Natural killer cell (primary cell): ENCODE measurements at places on chromosomes 7 and 10. TPM values are rescaled to one million over a fixed set of nuclear protein-coding genes. Genes with fewer than 3 reads are reported as not detected.

Gene HNRNPF
- 125 TPM for total RNA-seq

GRCh38 chr10:63670291-63670898, 149.2 kb downstream of the REEP3 start:
- H3K4me1 ChIP-seq: no peaks in the 10 kb centered on the region
- H3K4me3 ChIP-seq: no peak overlapping the region
- DNase-seq: no peak
- H3K27ac ChIP-seq: no peak overlapping the region

DNA sequence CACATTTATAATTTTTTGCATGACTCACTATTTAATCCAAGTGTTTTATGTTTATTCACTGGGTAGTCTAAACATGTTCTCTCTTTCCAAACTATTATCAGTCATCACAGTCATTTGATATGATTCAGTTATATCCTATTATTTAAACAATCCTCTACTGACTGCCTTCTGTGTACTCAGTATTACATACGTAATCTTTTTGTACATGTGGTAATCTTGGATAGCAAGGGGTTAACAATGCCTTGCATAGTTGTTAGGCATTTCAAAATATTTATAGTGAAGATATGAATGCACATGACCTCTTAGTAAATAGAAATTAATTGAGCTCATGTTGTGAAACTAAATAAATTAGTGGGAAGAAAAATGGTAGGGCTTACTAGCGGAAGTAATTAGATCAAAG, 379.4 kb upstream of the KIAA1217 start:
- H3K4me3 ChIP-seq: no peak overlapping the region
- no peaks in the 10 kb centered on the region for H3K27me3 ChIP-seq
- no peak for DNase-seq
- H3K27ac ChIP-seq: no peak overlapping the region
- H3K36me3 ChIP-seq: no peaks in the 10 kb centered on the region

DNA sequence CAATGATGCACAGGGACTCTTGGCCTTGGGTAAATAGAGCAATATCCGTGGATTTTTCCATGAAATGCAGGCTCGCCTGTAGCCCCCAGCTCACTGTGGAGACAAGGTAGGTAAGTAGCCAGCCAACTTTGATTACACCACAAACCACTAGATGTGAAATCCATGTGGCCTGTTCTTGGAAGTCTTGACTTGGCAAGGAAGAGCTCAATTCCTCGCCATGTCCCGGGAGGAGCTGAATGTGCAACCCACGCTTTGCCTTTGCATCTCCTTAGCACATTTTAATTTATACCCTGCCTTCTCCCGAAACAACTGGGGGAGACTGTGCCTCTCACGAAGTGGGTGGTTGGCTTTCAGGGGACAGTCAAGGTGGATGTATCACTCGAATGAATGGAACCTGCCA, 347.7 kb upstream of the MKI67 start:
- no peak overlapping the region for H3K4me3 ChIP-seq
- H3K27me3 ChIP-seq: no peaks in the 10 kb centered on the region
- no peak for DNase-seq
- no peaks in the 10 kb centered on the region for H3K4me1 ChIP-seq
- H3K36me3 ChIP-seq: no peaks in the 10 kb centered on the region
- no peak overlapping the region for H3K27ac ChIP-seq

- H3K4me1 ChIP-seq: no peaks in the 10 kb centered on the region
- H3K27me3 ChIP-seq: no peaks in the 10 kb centered on the region
- H3K4me3 ChIP-seq: no peak overlapping the region
- no peak overlapping the region for H3K27ac ChIP-seq
- DNase-seq: no peak
These were observed 9.4 kb downstream of the HACD1 start for GRCh38 chr10:17607603-17608332.

Gene TMEM176A
- not detected for total RNA-seq

DNA sequence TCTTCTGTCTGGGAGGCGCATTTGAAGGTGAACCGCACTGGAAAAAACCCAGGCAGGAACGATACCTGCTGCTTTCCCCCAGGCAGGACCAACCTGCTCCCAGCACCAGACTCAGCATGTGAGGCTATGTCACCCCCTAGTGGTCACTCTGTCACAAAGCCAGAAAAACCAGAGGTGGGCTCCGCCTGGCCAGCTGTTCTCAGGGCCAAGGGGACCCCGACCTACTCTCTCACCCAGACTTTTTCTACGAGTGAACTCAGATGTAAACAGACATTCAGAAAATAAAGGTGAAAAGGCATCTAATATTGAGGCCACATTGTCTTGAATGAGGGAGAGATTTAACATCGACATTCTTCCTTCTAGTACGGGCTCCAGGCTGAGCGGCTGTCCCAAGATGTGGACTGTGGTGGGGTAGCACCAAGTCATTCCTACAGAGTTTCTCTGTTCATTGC, 117.3 kb downstream of the PRKAG2 start:
- H3K4me3 ChIP-seq: no peak overlapping the region
- H3K27me3 ChIP-seq: no peaks in the 10 kb centered on the region
- H3K27ac ChIP-seq: no peak overlapping the region
- H3K36me3 ChIP-seq: no peaks in the 10 kb centered on the region

Gene ATRNL1
- not detected for total RNA-seq

DNA sequence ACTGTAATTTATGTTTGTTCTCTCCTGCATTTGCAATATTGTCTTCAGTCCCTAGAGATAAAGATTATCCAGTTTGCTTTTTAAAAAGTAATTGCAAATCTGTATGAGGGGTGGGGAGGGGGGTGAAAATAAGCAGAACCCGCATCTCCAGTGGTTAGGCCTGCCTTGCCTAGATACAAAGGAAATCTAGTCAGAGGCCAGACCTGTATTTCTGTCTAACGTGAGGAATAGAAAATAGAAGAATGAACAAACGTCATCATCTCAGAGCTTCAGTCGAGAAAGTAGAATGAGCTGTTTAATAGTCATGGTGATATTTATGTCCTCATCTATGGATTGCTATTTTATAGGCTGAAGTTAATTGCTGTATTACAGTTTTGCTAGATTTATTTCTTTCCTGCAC, 284.2 kb downstream of the BICC1 start:
- H3K4me1 ChIP-seq: no peaks in the 10 kb centered on the region
- H3K27me3 ChIP-seq: no peaks in the 10 kb centered on the region
- no peak overlapping the region for H3K4me3 ChIP-seq
- H3K36me3 ChIP-seq: no peaks in the 10 kb centered on the region
- DNase-seq: no peak

DNA sequence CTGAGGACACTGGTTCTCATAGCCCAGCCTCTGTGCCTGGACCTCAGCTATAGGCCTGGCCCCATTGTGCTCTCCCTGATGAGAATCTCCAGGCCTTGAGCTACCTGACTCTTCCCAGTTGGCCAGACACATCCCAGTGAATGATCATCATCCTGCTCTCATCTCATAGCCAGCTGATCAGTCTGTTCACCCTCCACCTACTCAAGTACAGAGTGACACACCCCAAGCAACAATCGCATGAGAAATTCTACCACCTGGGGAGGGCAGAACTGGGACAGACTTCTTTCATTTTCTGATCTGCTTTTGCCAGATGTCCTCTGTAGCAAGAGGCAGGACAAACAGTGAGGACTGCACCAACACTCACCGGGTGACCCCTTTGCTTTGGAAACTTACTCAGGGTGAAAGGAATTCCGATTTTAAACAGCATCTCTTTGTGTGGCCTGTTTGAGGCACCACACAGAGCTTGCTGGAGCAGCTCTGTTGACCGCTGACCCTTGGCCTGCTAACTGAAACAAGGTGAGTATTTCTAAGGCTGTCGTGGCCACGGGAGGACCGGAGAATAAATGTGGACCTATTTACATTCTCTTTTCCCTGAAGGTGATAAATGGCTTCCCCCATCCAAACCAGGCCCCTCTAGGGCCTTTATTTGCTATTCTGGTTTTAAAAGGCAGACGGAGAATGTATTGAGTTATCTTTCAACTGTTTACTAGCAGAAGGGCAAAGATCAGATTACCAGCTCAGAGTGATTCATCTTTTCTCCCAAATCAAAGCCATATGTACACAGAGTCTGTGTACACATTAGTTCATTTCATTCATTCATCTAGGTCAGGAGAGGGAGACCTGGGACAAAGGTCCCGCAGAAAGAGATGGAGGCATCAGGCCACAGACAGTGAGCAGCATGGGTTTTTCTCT, 181.4 kb upstream of the TNS3 start:
- no peaks in the 10 kb centered on the region for H3K27me3 ChIP-seq
- no peaks in the 10 kb centered on the region for H3K36me3 ChIP-seq
- no peak overlapping the region for H3K27ac ChIP-seq
- no peak for DNase-seq
- no peaks in the 10 kb centered on the region for H3K4me1 ChIP-seq

- H3K27ac ChIP-seq: no peak overlapping the region
- no peak for DNase-seq
- no peaks in the 10 kb centered on the region for H3K36me3 ChIP-seq
- no peaks in the 10 kb centered on the region for H3K27me3 ChIP-seq
These were observed 35.3 kb downstream of the LRRC72 start for GRCh38 chr7:16561943-16562342.

Gene CACNA2D1
- not detected for total RNA-seq

DNA sequence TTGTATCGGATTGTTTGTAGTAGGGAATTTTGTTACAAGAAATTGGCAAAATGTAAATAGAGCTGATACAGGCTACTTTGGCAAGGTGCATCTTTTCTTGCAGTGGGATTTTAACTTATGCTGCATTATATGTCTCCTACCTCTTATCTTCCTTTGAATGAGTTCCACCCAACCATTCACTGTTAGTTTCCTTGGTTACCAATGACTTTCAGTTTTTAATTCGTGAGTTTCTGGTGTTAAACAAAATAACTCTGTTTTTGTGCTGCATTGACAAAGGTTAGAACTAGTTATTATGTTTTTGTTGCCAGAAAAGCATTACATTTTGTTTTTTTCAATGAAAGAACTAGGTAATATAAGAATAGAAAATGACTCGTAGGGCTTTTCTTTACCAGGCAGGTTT, 327.2 kb downstream of the LHFPL3 start:
- H3K4me1 ChIP-seq: no peaks in the 10 kb centered on the region
- H3K36me3 ChIP-seq: no peaks in the 10 kb centered on the region
- peaks cover 2% of the 10 kb centered on the region for H3K27me3 ChIP-seq
- H3K4me3 ChIP-seq: no peak overlapping the region
- DNase-seq: no peak
- no peak overlapping the region for H3K27ac ChIP-seq

DNA sequence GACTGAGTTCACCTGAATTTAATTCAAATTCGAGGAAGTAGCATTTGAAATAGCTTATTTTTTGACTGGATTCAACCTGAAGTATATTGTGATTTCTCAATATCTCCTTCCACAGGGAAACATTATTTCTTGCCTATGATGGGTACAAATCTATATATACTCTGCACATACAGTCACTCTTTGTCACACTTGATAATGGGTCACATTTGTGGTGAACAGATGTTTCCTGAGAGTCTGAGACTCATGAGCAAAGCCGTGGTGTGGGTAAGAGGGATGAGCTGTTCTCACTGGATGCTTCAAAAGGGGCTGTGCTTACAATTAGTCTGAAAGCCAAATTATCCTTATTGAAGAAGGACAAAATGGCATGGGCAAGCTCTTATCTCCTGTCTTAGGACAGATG, 18.0 kb upstream of the TBXAS1 start:
- H3K36me3 ChIP-seq: no peaks in the 10 kb centered on the region
- H3K27me3 ChIP-seq: no peaks in the 10 kb centered on the region
- no peak overlapping the region for H3K27ac ChIP-seq
- peaks cover 16% of the 10 kb centered on the region for H3K4me1 ChIP-seq
- DNase-seq: no peak

Gene LIPN
- total RNA-seq: 0.83 TPM

DNA sequence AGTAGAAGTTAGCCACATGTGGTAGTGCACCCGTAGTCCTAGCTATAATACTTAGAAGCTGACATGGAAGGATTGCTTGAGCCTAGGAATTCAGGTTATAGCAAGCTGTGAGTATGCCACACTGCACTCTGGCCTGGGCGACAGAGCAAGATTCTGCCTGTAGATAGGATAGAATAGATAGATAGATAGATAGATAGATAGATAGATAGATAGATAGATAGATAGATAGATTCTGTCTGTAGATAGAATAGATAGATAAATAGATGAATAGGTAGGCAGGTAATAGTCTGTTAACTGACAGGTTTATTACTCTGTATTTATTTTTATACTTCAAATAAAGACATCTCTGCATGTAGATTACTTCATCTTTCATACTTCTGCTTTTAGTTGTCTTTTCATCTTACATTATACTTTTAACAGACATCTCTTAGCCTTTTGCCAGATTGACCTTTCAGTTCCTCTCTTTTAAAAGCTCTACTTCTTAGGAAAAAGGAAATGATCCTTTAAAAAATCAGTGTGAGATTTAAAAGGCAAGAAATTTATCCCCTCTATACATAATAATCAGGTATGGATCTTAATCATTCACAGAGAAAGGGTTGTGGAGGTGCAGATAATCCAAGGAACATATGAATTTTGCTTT, 31.8 kb downstream of the CCAR1 start:
- peaks cover 94% of the 10 kb centered on the region for H3K36me3 ChIP-seq
- no peak overlapping the region for H3K27ac ChIP-seq
- H3K4me1 ChIP-seq: no peaks in the 10 kb centered on the region
- H3K4me3 ChIP-seq: no peak overlapping the region
- no peak for DNase-seq
- no peaks in the 10 kb centered on the region for H3K27me3 ChIP-seq

GRCh38 chr7:21868576-21868850, 77.2 kb downstream of the CDCA7L start:
- H3K27me3 ChIP-seq: no peaks in the 10 kb centered on the region
- no peak overlapping the region for H3K27ac ChIP-seq
- no peaks in the 10 kb centered on the region for H3K36me3 ChIP-seq
- H3K4me1 ChIP-seq: no peaks in the 10 kb centered on the region
- no peak overlapping the region for H3K4me3 ChIP-seq
- no peak for DNase-seq

Gene BEND7
- not detected for total RNA-seq

DNA sequence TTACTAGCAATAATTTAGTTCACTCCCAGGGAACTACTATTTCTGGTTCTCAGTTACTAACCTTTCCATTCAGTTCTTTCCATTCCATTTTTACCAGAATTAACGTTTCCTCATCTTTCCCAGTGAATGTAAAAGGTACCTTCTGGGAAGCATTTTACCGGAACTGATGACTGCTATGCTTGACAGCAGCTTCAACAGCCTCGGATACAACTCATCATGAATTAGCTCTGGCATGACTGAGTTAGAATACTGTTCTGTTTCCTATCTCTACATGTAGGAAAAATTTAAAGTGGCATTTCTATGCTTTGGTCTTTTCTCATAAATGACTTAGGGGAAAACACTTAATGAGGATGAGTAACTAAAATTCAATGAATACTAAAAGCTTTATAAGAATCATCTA, 18.6 kb downstream of the TAS2R41 start:
- no peak overlapping the region for H3K4me3 ChIP-seq
- H3K27me3 ChIP-seq: no peaks in the 10 kb centered on the region
- no peak overlapping the region for H3K27ac ChIP-seq
- no peak for DNase-seq

Gene CYP3A5
- total RNA-seq: 0.14 TPM

- H3K27me3 ChIP-seq: no peaks in the 10 kb centered on the region
- H3K36me3 ChIP-seq: no peaks in the 10 kb centered on the region
- no peak overlapping the region for H3K27ac ChIP-seq
- no peak overlapping the region for H3K4me3 ChIP-seq
- no peak for DNase-seq
These were observed 2.8 kb upstream of the BCL7B start for GRCh38 chr7:73560109-73560835.
